T-helper 17 cell (primary cell): ENCODE measurements at places on chromosomes 3 and 15.

- DNase-seq, result no peak
These were observed 602 bp downstream of the TRIM71 start for GRCh38 chr3:32818229-32818969.

DNA sequence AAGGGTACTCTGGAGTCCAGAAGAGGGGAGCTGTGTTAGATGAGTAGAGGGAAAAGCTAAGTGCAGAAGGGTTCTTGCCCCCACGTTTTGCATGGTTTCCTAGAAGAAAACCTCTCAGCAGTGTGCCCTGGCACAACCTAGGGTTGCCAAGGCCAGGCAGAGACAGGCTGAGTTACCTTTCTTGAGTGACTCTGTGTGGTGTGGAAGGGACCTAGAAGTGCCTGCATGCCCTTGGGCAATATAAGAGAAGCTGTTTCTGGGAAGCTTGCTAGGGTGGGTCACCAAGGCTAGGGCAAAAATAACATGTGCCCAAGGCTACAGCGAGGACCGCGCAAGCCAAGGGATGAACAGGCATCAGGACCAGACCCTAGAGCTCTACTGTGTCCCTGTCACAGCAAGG, 3.4 kb upstream of the SAMD7 start:
- DNase-seq, result no peak

- no peak for DNase-seq
These were observed 10.5 kb downstream of the DCUN1D1 start for GRCh38 chr3:182969853-182970252.

DNA sequence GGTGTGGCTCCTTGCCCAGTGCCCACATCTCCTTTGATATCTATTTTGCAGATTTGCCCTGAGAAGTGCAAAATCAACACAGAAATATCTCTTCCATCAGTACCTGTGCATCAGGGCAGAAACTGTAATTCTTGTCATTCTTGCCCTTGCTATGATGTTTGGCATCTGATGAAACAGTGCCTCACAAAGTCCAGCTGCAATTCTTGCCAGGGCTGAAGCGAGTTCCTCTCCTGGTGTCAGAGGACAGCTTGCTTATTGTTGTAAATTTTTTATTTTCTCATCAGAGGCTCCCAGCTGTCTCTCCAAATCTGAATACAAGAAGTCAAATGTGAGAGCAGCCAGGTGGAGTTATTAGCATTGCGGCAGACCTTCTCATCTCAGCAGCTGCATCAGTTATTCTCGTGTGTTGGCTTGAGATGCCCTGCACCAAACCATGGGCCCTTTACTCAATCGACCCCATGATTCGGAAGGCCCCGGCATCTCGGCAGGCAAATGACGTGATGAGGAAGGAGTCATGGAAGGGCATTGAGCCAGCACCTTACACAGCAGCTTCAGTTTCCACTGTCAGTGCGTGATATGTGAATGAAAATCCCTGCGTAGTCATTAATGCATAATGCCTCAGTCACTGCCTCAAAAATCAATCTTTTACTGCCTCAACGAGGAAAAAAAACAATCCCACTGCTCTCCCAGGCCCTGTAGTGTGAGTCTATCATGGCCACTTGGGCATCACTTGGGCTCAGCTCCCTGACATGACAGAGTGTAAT, 93.4 kb downstream of the CCNL1 start:
- DNase-seq, result no peak

GRCh38 chr15:84961707-84962106, 19.9 kb upstream of the PDE8A start:
- DNase-seq, result no peak

GRCh38 chr3:186425788-186426730, 64.0 kb upstream of the DGKG start:
- no peak for DNase-seq

DNA sequence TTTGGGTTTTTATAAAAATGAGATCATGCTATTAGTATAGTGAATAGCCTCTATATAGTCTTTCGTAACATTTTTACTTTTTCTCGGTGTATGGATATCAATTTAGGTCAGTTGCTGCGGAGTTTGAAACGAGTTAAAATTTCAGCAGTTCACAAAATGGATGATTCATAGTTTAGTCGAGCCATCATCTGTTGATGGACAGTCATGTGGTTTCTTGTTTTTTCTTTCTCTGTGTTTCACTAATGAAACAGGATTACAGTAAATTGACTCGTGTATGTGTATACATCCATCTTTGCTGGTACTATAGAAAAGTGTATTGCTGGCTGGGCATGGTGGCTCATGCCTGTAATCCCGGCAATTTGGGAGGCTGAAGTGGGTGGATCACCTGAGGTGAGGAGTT, 106.8 kb downstream of the IGF1R start:
- DNase-seq, result no peak

- peak; percentile 71 for DNase-seq
These were observed 4.3 kb downstream of the DAZL start for GRCh38 chr3:16600780-16601536.

DNA sequence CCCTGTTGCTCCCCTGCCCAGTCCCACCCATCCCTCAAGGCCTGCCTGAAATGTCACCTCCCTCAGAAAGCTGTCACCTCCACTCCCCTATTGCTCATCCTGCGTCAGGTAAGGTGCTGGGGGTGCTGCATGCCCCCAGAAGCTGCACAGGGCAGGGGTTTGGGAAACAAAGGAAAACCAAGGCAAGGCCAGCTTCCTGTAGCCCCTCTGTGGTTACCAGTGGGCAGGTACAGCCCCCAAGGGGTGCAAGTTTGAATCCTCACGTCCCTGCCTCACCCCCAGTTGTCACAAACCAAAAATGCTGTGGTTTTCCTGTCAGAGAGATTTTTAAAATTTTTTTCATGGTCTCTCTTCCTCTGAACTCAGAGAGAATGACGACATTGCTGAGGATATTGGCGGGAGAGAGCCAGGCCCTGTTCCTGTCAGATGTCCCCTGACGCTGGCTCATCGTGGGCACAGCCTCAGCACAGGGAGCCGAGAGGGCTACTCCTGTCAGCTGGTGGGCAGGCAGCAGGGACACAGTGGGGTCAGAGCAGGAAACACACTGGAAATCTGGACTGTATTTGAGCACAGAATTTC, 27.0 kb downstream of the PSTPIP1 start:
- no peak for DNase-seq

GRCh38 chr15:41603941-41604911, 45.2 kb downstream of the TYRO3 start:
- peak; percentile 38 for DNase-seq

DNA sequence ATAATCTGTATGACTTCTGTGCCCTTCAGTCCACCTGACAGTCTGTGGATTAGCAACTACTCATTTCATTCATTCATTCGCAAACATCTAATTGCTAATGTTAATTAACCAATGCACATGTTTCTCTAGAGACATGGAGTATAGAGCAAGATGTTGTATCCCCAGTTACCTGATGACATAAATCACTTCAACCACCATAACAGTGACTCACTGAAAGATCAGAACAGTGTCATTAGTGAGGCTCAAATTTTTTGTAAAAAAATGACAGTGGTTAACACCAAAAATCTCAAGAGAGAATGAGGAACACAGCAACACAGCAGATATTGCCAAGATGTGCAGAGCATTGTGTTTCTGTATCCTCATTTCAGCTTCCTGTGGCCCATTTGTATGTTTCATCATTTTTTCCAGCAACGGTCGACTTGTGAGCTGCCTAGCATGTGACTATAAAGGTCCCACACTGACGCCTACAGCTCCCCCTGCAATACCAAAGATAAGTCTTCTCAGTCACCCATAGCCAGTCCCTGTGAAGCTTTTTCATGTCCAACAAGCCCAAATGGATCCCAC, 3.7 kb upstream of the PLD1 start:
- no peak for DNase-seq

GRCh38 chr3:73473898-73474416, 150.8 kb downstream of the PDZRN3 start:
- DNase-seq, result no peak

DNA sequence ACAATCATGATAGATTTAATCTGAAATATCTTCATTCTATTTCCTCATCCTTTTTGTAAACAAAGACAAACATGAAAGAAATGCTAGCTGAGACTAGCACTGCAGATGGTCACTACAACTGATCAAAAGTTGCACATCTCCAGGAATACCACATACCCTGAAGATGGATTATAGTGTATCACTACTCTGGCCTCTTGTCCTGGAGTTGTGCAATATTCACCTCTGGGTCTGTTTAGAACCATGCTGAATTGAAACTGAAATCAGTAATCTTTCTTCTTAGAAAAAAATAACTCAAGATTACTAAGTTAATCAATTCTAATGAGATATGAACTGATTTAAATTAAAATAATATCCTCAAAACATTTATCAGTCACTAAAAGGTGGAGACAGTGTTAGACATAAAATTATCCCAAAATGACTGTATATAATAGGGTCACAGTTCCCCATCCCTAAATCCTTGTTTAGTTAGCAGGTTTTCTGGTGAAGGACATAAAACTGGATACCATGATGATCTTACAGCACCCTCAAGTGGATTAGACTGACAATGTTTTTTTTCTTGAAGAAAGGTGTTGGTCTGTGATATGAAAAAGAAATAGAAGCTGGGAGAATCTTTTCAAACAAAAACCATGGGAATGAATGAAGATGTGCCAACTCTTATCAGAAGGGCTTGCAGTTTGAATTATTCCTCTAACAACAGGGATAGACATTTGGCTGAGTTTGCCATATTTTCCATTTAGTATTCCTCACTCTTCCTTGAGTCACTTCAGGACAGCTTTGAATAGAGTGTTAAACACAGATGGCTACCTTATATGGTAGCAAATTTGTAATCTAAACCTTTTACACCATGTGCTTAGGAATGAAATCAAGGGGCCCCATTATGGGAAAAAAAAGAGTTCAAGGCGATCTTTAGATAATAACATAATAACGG, 7.1 kb upstream of the TTC14 start:
- no peak for DNase-seq

GRCh38 chr15:63134245-63134985, 12.8 kb downstream of the LACTB start:
- no peak for DNase-seq

DNA sequence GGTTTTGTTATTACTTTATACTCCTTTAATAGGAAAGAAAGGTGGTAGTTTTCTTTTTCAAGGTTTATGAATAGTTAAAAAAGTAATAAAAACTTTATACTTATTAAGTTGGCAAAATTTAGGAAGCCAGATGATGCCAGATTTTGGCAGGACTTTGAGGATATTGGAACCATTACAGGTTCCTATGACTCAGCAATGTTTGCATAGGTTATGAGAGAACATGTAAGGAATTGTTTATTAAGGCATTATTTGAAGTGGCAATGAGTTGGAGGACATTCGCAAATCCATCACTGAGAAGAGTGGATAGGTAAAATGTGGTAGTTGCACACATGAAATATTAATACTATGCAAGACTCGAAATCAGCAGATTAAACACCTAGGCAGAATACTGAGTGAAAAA, 29.9 kb downstream of the CDAN1 start:
- DNase-seq, result no peak

GRCh38 chr3:11610044-11610671, 33.6 kb downstream of the VGLL4 start:
- no peak for DNase-seq

DNA sequence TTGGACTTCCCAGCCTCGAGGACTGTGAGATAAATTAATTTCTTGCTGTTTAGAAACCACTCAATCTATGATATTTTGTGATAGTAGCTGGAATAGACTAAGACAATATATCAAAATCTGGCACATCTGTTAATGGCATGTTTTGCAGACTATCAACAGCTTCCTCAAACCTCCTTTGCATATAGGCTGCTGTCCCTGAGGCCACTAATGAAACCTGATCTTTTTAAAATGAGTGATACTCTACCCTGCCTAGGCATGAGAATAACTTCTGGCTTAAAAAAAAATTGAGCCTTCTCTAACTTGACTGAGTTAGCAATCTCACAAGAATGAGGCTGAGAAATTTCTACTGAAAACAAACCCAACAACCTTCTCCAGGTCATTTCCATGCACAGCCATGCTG, 176.0 kb upstream of the CRBN start:
- no peak for DNase-seq

- DNase-seq, result no peak
These were observed 67.4 kb downstream of the NUP210 start for GRCh38 chr3:13352621-13353131.

GRCh38 chr15:68603951-68604350, 25.2 kb downstream of the CORO2B start:
- DNase-seq, result no peak

DNA sequence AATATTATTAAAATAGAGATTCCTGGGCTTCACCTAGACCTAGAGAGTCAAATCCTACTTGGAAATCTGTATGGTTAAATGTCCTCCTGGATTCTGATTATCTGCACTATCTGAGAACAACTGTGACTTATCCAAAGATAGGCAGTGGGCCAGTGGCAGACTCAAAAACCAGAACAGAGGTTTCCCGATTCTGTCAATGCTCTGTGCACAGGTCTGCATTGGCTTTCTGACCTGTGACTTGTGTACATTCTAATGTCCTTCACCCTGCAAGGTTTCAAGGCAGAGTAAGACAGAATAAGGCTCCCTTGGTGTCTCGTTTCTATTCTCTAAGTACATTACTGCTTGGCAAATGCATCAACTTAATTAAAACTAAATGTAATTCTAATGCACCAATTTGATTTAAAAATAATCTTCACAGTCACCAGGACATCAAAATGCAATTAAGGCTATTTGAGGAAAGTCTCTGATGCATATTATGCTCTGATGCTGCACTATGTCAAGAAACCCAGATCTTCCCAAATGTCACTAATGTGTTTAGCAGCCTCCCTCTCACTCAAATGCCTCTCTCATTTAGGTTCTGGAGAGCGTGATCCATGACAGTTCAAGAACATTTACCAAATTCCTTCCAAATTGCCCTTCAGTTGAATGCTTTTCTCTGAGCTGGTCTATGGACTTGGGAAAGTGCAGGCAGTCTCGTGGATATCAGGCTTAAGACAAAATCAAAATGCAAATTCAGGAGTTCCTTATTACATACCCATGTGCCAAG, 140.1 kb downstream of the STAC start:
- no peak for DNase-seq

DNA sequence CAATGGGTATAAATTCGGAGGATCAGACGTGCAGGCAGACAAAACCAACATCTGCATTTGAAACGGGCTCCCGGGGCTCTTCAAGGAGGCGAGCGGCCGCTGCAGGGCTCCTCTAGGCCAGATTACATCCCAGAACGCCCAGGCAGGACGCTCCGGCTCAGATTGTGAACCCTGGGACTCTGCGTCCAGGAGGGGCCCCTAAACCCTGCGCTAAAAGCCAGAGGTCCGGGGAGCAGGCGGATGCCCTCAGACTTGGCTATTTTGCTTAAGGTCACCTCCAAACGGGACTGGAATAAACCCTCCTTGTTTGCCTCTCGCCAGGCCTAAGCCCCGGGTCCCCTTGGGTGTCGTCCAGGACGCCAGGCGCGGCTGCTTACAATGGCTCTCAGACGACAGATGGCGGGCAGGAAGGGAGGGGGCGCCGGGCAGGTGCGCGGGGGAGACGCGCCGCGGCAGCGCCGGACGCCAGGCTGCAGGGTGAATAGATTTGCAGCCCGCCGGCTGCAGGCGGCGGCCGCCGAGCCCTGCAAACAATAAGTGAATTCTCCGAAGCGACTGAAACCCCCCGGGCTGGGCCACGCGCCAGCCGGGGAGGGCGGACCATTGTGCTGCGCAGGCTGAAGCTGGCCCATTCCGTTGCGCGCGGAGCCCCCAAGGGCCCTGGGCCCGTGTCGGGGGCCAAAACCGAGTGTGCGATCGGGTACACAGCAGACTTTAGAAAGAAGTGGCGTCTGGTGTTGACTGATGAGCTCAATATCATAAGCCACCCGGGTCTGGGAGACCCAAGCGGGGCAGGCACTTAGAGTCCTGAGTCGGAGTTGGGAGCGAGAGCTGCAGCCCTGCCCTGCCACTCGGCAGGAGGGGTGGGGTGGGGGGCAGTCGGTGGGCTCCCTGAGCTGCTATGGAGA, 32.3 kb upstream of the AMOTL2 start:
- DNase-seq, result no peak
